NCI-H774 (cell line): ENCODE measurements at places on chromosomes 7 and 10.

DNA sequence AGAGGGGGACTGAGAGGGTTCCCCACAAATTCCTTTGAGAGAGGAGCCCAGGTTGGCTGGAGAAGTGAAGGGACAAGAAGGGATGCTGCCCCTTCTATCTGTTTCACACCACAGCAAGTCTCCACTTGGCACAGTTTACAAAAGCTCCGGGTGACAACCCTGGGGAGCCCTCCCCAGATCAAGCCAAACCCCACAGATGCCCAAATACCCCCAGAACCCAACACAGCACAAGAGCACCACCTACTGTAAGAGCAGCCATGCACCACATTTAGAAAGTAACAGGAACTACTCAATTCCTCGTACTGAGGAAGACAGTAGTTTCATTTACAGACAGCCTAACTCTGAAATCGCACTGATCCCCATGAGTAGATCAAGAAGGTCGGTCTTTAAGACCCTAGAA, 67.8 kb upstream of the ATP6V0A4 start:
- no peak for DNase-seq

- no peak for DNase-seq
Observed at GRCh38 chr10:89479771-89480446, 55.5 kb downstream of the SLC16A12 start.

- no peak for DNase-seq
Observed at GRCh38 chr7:146096994-146097393, 19.6 kb upstream of the CNTNAP2 start.

- no peak for DNase-seq
Observed at GRCh38 chr7:55641811-55642210, 69.5 kb upstream of the VOPP1 start.

GRCh38 chr7:105866102-105866801, 10.1 kb downstream of the ATXN7L1 start:
- DNase-seq: no peak
